ENCODE measurements at places on chromosomes 16 and 17.

DNA sequence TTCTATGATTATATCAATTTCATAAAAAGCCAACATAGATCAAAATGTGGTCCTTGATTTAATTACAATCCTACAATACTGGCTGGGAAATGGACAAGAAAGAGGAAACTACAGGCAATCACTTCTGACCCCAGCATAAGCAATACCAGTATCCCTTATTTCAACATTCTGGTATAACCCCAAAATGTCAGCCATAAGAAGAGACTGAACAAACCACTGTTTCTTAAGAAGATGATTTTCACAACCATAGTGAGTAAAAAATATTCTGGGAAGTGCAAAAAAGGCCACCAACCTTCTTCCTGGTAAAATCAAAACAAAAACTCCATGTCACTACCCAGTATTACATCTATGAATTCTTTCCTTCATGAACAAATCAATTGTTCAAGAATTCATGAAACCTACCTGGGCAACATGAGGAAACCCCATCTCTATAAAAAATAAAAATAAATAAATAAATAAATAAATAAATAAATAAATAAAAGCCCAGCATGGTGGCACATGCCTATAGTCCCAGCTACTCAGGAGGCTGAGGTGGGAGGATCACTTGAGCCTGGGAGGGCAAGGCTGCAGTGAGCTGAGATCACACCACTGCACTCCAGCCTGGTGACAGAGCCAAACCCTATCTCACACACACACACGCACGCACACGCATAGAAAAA, 7.5 kb downstream of the N4BP1 start:
- peak; percentile 83 for DNase-seq

DNA sequence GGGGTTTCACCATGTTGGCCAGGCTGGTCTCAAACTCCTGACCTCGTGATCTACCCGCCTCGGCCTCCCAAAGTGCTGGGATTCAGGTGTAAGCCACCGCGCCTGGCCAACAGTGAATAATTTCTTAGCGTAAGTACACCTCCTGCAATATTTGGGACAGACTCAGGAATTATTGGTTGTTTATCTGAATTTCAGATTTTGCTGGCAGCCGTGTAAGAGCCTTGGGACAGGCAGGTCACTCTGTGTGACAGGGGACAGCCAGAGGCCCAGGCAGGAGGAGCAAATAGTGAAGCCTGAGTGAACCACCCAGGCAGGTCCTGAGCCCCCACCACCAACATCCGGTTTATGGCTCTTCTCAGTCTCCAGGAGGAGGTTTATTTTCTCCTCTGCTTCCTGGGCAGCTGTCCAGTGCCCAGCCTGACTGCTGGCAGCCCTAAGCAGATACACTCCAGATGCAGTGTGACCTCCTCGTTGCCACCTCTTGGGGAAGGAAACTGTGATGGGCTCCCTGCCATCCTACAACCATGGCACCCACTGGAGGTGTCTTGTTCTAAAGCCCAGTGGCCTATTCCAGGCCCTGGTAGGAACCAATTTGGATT, 26.2 kb upstream of the ADORA2B start:
- DNase-seq = no peak

GRCh38 chr16:25066747-25067631, 44.6 kb upstream of the LCMT1 start:
- peak; percentile 67 for DNase-seq

- DNase-seq = no peak
Measured at GRCh38 chr17:61129267-61130254, 270.1 kb upstream of the TBX2 start.

GRCh38 chr17:73411313-73411747, 99.5 kb upstream of the CDC42EP4 start:
- no peak for DNase-seq

DNA sequence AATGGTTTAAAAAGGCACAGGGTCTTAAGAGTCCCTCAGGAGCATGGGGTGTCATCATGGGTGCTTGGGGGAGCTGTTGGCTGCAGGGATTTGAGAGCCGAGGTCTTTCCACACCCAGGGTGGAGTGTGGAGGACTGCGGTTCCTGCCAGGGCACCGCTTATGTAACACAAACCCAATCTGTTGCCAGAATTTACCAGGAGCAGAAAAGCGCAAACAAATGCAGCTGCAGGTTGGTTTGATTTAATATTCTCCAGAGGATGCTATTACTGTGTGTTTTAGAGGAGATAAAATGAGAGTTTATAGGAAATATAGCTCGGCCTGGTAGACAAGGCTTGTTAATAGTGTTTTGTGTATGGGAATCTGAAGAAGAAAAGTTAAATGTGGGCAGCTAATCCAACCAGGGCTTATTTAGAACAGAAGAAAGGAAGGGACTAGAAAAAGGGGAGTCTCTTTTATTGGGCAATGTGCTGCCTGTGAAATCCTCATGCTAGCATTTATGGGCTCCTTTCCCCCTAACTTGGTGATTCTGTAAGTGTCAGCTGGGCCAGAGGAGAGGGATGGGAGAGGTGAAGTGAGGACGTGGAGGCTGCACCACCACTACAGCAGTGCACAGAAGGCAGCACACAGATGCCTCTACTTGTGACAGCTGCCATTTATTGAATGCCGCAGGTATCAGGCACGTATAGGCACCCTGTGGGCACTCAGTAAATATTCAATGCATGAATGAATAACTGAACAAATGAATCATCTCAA, 174.7 kb downstream of the KATNIP start:
- DNase-seq = no peak

- no peak for DNase-seq
Measured at GRCh38 chr17:8623591-8623990, 6.9 kb downstream of the MYH10 start.

- DNase-seq = peak; percentile 41
Measured at GRCh38 chr16:4944333-4945281, 7.7 kb upstream of the PPL start.

DNA sequence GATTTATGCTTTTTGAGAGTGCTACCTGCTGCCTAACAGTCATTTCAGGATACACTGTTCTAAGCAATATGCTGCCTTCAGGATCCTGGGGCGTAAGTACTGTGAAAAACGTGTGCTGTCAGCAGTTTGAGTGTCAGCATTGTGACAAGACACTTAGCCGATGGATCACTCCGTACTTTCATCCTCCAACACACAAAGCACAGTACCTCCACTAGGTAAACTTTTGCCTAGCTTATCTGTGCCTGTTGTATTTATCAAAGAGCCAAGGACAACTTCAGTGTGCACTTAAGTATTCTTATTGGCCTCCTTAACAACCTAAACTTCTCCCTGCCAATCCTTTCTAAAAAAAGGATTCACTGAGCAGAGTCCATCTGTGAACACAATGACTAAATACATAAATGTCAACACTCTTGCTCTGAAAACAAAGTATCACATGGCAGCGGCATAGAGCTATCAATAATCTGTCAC, 33.8 kb upstream of the PHLPP2 start:
- no peak for DNase-seq

GRCh38 chr17:56424543-56425044, 168.9 kb upstream of the NOG start:
- no peak for DNase-seq

DNA sequence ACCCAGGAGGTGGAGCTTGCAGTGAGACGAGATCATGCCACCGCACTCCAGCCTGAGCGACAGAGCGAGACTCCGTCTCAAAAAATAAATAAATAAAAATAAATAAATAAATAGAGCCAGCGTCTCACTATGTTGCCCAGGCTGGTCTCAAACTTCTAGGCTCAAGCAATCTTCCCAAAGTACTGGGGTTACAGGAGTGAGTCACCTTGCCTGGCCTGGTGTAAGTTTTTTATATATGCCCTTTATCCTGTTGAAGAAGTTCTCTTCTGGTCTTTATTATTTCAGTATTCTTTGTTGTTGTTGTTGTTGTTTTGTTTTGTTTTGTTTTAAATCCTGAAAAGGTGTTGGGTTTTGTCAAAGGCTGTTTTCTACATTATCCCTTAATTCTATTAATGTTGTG, 30.1 kb upstream of the ABCC1 start:
- DNase-seq = no peak

DNA sequence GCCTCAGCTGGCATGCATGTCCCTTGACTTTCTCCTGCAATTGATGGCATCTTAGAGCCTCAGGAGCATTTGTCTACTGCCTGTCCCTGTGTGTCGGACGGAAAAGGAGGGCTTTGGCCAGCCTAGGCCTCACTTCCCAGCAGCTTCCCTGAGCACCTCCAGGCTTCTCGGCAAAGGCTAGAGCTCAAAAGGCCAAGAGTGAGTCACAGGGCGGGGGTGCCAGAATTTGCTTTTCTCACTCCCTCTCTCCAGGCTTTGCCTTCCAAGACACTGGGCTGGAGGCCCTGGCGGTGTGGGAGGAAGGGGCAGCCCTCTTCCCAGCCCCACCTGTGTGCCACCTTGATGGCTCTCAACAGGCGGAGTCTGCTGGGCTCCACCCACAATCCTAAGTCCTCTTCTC, 107.3 kb upstream of the MAF start:
- DNase-seq = no peak

DNA sequence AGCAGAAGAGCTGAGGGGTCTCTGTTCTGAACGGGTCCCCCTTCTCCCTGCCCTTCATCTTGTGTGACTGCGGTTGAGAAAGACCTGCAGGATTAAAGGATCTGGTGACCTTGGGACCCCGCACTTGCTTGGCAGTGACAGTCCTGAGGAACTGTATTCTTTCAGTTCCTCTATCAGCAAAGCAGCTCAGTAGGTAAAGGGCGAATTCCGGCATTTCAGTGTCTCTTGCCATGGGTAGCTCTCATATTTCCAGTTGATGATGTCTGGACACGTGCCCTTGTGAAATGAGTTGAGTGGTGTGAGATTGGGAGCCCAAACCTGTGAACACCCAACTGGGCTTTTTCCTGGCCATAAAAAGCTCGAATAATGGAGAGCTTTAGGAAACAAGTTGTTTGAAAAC, 135.7 kb downstream of the PRKCA start:
- peak; percentile 82 for DNase-seq

DNA sequence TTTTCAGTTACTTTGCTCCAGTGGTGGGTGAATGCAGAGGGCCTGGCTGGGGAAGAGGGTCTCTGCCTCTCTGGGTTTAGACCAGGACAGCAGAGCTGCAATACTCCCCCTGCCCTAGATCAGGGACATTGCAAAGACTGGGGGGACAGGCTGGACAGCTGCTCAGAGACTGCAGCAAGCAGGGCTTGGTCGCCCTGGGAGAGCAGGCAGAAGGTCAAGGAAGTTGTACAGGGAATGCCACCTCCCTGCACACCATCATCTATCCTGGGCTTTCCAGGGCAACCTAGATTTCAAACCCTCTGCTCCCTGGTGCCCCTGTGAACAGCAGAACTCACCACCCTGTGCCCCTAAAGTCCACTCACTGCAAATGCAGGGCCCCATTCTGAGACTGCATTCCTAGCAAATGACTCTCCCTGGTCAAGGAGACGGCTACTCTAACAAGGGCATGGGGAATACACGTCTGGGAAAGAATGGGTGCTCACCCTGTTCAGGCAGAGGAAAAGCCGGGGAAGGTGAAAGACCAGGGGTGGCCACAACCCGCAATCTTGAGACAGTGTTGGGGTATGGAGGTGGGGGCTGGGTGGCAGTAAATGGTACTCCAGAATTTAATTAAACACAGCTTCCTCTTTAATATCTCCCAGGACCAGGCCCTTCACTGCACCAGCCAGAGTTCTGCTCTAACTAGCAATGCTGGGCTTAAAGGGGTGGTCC, 1.0 kb downstream of the KIFC3 start:
- DNase-seq = no peak

- no peak for DNase-seq
Measured at GRCh38 chr16:29237971-29238370, 168.5 kb downstream of the NPIPB11 start.

DNA sequence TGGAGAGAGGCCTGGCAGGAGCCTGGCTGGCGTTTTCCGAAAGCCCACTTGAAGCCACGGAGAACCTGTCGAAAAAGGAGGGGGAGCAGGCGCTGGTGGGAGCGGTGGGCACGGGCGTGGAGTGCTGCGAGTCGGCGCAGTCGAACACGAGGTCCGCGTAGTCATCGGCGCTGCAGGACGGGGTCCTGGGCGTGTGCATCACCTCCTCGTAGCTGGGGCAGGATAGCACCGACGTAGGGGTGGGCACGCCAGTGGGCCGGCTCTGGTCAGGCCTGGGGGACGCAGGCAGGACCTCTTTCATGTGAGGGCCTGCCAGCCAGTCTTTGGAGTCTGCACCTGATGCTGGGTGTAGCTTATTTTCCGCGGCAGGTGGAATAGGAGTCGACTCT, 63.7 kb downstream of the ZNF778 start:
- no peak for DNase-seq

DNA sequence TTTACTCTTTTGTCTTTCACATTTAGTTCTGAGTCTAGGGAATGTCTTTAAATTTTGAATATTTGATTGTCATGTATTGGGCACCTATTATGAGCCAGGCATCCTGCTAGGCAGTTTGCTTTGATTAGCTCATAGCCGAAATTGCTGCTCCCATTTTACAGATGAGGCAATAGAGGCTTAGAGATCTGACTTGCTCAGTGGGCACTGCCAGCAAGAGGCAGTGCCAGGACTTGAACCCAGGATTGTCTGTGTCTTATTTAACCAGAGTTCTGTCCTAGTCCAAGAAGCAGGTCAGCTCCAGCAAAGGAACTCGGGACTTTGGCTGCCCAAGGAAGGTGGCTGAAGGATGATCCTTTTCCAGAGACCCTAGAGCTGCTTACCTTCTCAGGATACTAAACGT, 24.5 kb downstream of the BEAN1 start:
- no peak for DNase-seq

DNA sequence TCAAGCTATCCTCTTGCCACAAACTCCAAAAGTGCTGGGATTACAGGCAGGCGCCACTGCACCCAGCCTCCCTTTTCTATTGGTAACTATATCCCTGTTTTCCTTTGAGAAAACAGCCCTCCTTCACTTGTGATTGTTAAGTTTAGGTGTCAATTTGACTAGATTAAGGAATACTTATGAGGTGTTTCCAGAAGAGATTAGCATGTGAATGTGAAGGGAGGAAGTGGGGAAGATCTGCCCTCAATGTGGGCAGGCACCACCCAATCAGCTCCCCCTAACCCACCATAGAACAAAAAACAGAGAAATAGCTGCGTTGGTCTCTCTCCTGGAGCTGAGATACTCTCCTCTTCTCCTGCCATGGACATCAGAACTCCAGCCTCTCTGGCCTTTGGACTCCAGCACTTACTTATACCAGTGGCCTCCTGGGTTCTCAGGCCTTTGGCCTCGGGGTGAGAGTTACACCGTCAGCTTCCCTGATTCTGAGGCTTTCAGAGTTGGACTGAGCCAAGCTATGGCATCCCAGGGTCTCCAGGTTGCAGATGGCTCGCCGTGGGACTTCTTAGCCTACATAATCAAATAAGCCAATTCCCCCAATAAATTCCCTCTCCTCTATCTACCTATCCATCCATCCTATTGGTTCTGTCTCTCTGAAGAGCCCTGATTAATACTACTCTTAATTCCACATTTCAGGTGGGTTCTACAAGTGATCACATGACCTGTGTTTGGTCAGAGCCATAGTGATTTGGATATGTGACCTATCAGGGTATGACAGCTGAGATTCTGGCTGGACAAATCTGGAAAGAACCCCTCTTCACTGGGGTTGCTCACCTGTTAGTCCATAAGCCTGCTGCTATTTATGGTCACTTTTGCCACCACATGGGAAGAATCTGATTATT, 12.0 kb upstream of the STAT3 start:
- DNase-seq = no peak

DNA sequence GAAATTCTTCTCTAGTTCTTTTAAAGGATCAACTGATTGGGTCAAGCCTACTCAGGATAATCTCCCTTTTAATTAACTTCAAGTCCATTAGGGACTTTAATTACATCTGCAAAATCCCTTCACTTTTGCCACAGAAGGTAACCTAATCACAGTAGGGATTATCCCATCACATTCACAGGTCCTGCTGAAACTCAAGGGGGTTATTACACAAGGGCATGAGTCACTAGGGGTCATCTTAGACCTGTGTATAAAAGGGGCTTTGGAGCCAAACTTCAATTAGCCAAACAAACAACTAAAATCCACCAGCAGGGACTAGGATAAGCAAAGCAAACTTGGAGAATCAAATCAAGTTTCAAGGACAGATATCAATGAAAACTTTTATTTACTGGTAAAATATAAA, 19.4 kb downstream of the CIAPIN1 start:
- DNase-seq = no peak
